Left lung (tissue), 14 donors: ENCODE measurements at places on chromosomes 13 and 19.
A peak's percentile ranks its signal among the peaks of the same experiment; 100 is the strongest.

GRCh38 chr19:38812841-38813320 lies at the start of gene LGALS4:
Gene LGALS4 (minus strand): TSS chr19:38812945. CDS start chr19:38812886, 59 bp downstream.
- DNase-seq = no peak

DNA sequence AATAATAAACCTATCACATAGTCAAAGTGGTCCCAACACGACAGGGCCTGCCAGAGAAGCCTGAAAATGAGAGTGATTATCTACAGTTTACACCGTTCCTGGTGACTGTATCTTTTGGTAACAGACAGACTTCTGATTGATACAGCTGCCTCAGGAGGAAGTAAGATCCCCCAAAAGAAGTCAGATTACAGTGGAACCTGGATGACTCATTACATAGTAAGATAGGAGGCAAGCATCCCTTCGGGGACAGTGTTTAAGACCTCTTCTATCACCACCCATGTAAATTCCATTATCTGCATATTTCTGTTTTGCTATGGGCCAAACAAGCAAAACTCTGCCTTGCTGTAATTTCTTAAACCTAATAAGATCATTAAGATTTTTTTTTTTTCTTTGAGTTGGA lies 44.0 kb upstream of the FLT1 start:
- DNase-seq = no peak

DNA sequence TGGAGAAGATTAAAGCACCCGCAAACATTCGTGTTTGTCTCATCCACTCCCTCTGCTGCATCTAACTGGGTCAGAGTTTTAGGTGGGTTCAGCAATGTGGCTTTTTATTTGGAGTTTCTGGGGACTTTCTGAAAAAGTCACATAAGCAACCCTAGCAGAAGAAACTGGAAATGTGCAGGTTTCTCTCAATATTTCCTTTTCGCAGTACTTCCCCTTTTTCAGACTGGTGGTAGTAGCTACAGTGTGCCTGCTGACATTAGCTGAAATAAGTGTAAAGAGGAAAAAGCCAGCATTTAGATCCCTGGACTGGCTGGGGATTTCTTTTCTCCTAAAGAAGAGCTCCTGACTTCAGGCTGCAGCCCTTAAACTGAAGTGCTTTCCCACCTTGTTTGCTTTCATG lies 15.9 kb upstream of the OLFM4 start:
- DNase-seq = no peak

GRCh38 chr13:78598966-78599644 lies 4.2 kb downstream of the POU4F1 start:
- DNase-seq = no peak

DNA sequence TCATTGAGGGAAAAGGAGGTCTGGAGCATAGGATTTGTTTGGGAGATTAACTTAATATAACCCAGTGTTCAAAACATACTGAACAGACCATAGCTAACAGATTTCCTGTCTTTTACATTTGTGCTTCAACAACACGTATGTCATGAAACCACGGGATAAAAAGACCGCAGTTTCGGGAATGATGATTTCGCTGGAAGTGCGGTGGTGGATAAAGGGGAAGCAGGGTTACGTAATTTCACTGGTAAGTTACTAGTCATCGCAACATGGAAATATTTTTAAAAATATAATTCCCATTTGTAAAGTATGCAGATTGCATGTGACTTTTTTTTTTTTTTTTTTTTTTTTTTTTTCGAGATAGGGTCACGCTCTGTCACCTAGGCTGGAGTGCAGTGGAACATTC lies 237.4 kb downstream of the LMO7 start:
- no peak for DNase-seq

GRCh38 chr19:51122112-51122981 lies 2.4 kb upstream of the SIGLEC9 start:
- DNase-seq = peak; percentile 86

GRCh38 chr13:37652596-37652995 lies 54.0 kb upstream of the POSTN start:
- DNase-seq = no peak

DNA sequence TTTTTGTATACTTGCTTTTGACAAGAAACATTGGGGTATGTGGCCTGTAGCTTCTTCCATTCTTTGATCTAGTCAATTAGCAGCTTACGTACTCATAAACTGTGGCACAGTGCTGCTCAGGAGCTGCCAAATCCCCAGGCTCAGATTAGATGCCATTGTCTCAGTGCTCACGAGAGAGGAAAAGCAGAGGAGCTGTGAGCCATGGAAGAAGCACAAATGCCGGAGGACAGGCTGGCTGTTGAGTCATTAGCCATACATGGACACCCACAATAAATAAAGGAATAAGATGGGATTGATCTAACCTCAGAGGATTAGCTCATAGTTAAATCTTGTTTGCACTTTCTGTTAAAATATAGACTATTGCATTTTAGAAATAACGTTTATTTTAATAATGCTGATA lies 121.7 kb downstream of the POSTN start:
- DNase-seq = no peak

- no peak for DNase-seq
Measured at GRCh38 chr19:46724468-46724867, 7.6 kb upstream of the PRKD2 start.
